ENCODE measurements at places on chromosomes 4 and X.

- DNase-seq = no peak
Measured at GRCh38 chr4:109296527-109296926, 5.9 kb downstream of the COL25A1 start.

DNA sequence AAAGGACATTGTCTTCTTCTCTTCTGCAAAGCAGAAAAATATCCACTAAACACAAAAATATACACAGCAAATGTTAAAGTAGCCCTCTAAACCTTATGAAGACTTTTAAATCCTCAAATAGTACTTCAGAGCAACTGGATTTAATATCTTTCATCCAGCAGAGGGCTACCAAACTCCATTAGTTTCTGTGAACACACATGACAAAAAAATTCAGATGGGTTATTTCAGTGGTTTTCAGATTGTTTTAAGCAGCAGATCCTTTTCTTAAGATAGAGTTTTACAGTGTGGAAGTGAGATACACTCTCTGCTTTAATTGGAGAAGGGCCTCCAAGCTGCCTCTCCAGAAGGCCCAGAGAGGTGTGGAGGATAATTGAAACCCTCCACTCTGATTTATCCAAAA is 56.7 kb downstream of the ANK2 start:
- DNase-seq = no peak

DNA sequence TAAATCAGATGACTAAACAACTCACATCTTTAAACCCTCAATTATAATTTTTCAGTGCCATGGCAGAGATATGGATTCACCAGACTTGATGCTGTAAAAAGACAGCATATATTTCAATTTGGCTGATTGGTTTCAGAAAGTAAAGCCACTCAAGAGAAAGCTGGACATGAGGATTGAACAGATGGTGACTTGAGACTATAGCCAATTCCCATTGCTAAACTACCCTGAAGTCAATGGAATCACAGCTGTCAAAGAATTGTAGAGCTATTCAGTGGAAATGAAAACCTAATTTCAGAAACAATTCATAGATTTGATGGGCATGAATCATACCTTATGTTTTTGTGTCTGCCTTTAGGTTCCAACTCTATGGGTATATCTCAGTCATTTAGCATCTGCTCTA is 510.6 kb upstream of the BOD1L1 start:
- no peak for DNase-seq

- DNase-seq = no peak
Measured at GRCh38 chr4:95758001-95758400, 81.9 kb upstream of the PDHA2 start.

DNA sequence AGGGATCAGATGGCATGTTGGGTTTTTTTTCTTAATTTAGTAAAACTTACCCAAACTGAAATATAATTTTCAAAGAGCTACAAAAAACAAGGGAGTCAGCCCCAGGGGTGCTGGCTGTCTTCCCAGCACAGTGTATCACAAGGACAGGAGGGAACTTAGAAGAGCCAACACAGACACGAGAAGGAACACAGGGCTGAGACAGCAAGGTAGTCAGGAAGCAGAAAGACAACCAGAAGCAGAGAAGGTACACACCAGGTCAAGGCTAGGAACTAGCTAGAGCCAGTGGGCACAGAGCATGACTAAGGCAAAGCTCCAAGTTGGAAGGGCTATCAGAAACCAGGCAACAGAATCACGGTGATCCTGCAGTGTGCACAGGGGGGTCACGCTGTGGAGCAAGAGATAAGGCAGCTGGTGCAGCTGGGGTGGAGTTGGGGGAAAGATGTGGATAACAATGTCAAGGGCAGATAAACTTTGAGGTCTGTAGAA is 168.7 kb downstream of the NR3C2 start:
- DNase-seq = no peak

- DNase-seq = no peak
Measured at GRCh38 chrX:57772637-57773036, 92.6 kb upstream of the NLRP2B start.

DNA sequence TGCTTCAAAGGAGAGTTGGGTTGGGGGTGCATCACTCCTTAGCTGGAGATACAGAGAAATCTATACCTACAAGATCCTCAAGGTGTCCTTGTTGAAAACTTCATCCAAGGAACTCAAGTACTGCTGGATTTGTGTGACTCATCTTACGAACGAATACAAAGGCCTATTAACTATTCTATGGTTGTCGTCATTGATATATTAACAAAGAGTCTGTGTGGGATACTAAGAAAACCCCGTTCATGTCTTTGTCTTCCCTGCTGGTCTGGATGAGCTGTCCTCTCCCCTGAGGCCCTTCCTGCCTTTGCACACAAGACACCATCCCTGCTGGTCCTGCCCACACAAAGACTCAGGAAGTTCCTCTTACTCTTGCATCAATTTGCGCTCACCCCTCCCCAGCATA is 54.9 kb upstream of the IRF2 start:
- peak; percentile 71 for DNase-seq

Data from inflammatory macrophage (primary cell).